ENCODE measurements at places on chromosomes 3 and 15. TPM values are rescaled to one million over a fixed set of nuclear protein-coding genes. Genes with fewer than 3 reads are reported as not detected.

The CASR gene
- total RNA-seq: not detected

The STRIT1 gene
- not detected for total RNA-seq

The XCR1 gene
- not detected for total RNA-seq

The FSD2 gene
- not detected for total RNA-seq

The AAGAB gene
- 63.7 TPM for total RNA-seq

DNA sequence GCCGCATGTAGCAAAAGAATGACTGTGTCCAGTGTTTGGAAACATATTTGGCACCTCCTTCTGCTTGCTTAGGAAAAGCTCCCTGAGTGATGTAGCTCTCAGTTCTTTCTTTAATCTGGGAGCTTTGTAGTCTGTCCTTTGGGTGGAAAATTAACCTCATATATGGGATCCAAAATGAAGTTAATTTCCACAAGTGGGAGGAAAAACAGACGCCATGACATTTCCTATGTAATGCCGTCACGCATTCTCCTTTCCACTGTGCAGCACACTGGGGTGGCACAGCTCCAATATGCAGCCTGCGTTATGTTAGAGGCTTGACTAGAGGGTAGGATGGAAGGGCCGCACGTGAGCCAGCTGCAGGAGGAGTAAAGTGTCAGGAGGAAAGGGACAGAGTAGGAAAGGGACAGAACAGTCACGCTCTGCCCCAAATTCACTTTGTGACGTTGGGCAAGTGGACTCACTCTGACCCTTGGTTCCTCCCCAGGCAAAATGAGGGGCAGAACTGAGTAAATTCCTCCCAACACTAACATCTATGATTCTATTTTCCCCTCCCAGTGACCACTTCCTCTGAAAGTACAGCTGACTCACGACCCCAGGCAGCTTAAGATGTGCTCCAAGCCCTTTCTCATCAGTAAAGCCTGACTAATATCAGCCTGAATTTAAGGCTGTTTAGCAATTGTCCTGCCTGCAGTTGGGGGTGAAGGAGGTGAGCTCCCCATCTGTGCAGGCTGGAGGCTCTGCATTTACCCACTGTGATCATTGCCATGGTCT lies 176.5 kb upstream of the PFN2 start:
- DNase-seq: peak; percentile 78

GRCh38 chr15:77497110-77497737 lies 76.5 kb downstream of the HMG20A start:
- DNase-seq: peak; percentile 100

DNA sequence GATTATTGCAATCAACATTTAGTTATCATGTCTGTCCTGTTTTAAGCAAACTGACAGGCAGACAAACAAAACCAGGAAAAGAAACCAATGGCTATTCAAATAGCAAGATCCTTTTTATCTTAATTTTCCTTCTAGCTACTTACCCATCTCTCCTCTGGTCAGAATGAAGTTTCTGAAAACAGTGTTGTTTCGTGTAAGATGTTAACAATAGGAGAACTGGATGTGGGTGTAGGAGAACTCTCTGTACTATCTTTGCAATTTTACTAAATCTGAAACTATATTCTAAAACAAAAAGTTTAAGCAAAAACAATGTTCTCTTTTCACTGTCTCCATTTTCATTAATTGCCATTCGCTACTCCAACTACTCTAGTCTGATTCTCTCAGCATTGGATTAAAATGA lies 726.4 kb downstream of the ZNF385D start:
- DNase-seq: no peak

DNA sequence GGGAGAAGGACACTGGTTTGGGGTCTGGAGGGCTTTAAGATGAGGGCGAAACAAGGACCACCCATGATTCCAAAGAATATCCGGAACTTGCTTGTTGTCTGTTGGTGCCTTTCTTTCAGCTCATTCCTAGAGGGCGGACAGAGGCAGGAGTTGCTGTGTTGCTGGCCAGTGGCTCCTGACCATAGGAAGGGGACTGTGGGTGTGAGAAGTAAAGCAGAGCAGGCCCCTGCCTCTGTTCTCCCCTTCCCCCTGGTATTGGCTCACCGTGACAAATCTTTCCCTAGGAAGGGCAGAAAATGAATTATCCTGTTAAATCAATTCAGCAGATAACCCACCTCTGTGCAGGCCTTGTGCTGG lies 89.1 kb downstream of the LIPC start:
- no peak for DNase-seq

GRCh38 chr15:63858881-63859280 lies 25.1 kb upstream of the HERC1 start:
- DNase-seq: no peak

GRCh38 chr15:76327191-76328105 lies 9.1 kb upstream of the ISL2 start:
- peak; percentile 55 for DNase-seq

DNA sequence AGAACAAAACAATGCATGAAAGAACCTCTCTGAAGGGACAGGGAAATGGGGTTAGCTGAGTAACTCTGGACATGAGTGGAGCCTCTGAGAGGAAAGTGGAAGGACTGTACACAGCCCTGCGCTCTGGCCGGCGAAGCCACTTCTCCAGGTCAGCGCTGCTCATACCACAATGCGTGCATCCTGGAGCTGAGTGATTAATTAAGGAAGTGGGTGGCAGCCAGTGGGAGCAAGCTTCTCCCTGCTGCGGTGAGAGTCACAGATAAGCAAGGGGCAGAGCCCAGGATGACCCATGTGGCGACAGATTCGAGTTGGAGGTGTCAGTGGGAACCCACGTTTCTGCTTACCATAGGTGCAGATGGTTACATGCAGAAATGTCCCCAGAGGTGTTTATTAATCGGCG lies 48.0 kb downstream of the KLF15 start:
- no peak for DNase-seq

DNA sequence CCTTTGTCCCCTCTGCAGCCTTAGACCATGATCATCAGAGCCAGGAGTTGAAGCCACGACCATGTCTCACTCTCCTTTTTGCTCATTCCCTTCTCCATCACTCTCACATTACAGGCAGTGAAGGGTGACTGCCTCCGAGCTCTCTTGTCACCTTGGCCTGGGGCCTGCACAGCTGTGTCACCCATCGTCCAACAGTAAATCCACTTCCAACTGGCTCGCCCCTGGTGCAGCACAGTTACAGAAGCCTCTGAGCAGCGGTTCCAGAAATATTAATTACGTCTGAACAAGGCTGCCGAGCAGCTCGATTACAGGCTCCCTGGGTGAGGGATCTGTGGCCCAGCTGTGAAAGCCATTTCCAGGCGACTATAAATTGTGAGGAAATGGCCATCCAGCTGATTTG lies 528.2 kb downstream of the NR2F2 start:
- DNase-seq: no peak

- peak; percentile 56 for DNase-seq
Measured at GRCh38 chr3:72907131-72907711, 19.4 kb downstream of the GXYLT2 start.

- DNase-seq: no peak
Measured at GRCh38 chr3:153171918-153172317, 9.9 kb downstream of the RAP2B start.

- DNase-seq: no peak
Measured at GRCh38 chr15:101010781-101011180, 91.6 kb downstream of the LRRK1 start.

- DNase-seq: peak; percentile 23
Measured at GRCh38 chr3:135084405-135084804, 289.3 kb downstream of the EPHB1 start.

GRCh38 chr3:189297932-189298331 lies 126.2 kb downstream of the TPRG1 start:
- no peak for DNase-seq

- no peak for DNase-seq
Measured at GRCh38 chr3:170606675-170607074, 20.8 kb upstream of the SLC7A14 start.

- no peak for DNase-seq
Measured at GRCh38 chr3:16866571-16866970, 18.2 kb upstream of the PLCL2 start.

- DNase-seq: peak; percentile 23
Measured at GRCh38 chr15:32649342-32649741, 7.8 kb downstream of the SCG5 start.

DNA sequence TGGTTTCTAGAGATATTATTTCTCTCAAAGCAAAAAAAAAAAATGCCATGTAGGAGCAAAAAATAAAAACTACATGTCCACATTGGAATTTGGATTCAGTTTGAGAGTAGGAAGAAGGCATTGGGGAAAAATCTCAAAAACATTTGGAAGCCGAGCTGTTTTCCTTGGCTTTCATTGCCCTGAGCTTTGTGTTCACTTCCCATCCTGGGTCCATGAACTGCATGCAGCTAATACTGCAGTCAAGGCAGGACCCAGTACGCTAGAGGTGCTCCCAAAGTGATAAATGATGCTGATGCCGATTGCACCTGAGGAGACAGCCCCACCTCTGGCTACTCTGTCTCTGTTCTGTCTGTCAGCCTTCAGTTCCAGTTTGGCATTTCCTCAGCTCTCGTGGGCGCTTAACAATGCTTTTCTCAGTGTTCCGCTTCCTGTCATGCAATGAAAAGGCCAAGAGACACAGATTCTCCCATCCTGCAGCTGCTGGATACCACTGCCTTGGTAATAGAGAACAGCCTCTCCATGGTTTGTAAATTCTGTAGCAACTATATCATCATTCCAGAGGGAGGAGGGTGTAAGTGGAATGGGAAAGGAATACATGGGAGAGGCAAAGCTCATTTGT lies 181.8 kb downstream of the RYR3 start:
- DNase-seq: no peak

- DNase-seq: no peak
Measured at GRCh38 chr3:12288182-12289129, at the start of gene PPARG. Gene PPARG, plus strand, starts transcription at chr3:12289070. Its CDS starts 90,642 bp downstream, at chr3:12379712.

- peak; percentile 22 for DNase-seq
Measured at GRCh38 chr3:151439652-151440125, 21.2 kb downstream of the IGSF10 start.
